ENCODE measurements at places on chromosomes 7 and 10.

GRCh38 chr10:28711041-28711440 is 33.7 kb downstream of the BAMBI start:
- DNase-seq: no peak

DNA sequence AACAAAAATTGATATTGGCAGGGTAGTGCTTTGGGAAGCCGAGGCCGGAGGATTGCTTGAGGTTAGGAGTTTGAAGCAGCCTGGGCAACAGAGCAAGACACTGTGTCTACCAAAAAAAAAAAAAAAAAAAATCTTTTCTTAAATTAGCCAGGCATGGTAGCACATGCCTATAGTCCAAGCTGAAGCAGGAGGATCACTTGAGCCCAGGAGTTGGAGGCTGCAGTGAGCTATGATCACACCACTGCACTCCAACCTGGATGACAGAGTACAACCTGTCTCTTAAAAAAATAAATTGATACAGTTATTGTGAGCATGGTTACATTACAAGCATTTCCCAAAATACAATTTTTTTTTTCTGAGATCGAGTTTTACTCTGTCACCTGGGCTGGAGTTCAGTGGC is 59.4 kb upstream of the SVIL start:
- DNase-seq: no peak

DNA sequence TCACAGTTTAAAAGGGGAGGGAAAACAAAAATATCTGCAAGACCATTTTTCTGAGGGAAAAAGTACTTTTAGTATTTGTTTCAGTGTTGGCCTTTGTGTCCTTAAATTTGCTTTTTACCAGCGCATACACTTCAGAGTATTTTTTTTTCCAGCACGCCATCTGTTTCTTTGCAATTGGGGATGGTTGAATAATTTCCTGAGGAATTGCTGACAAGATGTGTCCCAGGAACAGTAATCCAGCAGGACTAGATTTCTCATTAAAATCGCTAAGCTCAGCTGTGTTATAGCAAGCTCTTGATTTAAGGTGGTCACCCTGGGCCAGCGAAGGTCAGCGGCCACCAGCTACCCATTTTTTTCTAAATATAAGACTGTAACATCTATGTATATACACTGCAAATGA is 156.9 kb upstream of the RHOBTB1 start:
- peak; percentile 6 for DNase-seq

DNA sequence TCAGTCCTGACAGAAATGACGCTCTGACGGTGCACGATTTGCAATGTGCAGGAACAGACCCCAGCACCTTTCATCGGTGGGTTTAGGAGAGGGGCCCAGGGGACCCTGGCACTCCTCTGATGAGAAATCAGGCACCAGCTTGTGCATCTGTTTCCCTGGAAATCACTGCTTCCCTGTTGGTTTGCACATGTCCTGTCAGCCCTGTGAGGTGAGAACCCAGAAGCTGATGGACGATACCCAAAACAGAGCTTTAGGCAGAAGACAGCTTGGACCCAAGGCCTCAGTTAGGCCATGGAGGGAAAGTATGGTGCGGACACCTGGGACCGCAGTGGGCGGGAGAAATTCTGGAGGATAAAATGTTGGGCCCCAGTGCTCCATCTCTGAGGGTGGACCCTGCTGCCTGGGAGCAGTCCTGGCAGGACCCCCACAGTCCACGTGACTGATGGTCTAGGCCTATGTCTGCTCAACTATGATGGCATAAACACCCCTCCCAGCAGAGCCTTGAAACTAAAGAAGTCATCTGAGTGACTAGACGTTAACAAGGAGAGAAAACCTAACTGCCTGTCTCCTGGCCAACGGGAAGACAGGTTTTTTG is 242.8 kb downstream of the PTPRN2 start:
- no peak for DNase-seq

DNA sequence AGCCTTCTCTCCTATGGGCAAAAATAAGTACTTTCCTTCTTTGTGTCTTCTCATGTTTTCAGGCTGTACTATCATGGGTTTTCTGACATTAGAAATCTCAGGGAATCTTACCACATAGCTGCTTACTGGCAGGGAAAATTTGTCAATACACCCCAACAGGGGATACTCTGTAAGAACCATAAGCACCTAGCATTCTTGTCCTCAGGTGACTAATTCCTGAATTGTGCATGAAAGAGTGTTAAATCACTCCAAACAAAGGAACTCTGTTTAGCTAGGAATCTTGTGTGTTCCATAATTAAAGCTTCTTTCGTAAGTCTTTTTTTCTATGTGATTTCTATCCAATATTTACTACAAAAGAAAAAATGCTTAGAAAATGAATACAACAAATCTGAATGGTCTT is 206.7 kb upstream of the POT1 start:
- DNase-seq: no peak

DNA sequence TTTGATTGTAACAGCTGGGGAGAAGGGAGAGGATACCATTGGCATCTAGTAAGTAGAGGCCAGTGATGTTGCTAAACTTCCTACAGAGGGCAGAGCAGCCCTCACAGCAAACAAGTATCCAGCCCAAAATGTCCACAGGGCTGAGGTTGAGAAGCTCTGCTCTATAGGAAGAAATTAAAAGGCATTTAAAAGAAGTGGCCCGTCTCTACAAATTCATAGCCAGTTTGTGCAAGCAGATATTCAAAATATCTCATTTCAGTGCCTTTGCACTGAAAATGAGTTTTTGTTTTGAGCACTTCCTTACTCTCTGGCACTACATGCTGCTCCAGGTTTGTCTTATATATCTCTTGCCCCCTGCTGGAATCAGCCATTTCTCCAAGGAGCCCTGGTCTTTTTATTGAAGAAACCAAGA is 330.0 kb downstream of the BBS9 start:
- DNase-seq: peak; percentile 82

GRCh38 chr7:147485660-147486210 is 1104.8 kb upstream of the C7orf33 start:
- DNase-seq: no peak

GRCh38 chr7:117739085-117739484 is 134.2 kb downstream of the CTTNBP2 start:
- DNase-seq: no peak

GRCh38 chr7:44348300-44348699 is 22.9 kb upstream of the CAMK2B start:
- no peak for DNase-seq

DNA sequence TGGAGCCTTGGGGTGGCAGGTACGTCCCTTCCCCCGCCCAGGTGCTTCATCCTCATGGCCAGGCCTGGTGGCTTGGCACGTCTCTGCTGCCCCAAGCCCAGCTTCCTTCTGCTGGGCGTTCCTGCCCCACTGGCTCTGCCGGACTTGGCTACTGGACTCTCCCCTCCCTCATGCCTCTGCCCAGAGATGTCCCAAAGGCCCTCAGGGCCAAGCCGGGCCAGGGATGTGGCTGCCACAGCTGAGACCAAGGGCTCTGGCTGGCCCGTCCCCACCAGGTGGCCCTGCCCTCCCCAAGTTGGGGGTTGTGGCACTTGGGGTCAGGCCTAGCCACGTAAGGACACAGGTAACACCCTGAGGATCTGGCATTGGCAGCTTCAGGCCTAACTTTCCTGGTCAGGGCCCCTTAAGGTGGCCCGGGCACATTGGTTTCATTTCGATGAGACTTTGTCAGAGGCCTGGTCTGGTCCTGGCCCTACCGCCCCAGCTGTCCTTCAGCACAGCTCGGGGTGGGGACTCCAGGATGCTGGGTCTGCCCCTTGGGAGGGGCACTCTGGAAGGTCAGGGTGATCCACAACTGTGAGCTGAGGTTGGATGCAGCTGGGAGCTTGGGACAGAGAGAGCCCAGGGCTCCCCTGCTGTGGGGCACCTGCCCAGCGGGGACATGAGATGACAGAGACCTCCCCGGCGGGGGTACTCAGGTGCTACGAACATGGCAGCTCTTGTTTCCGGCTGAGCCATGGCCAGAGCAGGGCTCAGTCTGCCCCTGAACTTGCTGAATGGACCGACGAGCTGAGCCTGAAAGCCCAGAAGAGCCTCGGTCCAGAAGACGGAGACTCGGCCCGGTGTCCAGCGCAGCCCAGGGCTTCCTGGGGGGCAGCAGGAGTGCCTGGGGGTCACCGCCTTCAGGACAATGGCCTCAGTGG is 2.9 kb downstream of the BHLHA15 start:
- DNase-seq: no peak

GRCh38 chr7:114631249-114631822 is 216.7 kb downstream of the FOXP2 start:
- DNase-seq: no peak

GRCh38 chr10:62643606-62644587 is 160.6 kb upstream of the ADO start:
- no peak for DNase-seq

- DNase-seq: no peak
These were observed 597 bp downstream of the APBB1IP start for GRCh38 chr10:26438534-26439341.

DNA sequence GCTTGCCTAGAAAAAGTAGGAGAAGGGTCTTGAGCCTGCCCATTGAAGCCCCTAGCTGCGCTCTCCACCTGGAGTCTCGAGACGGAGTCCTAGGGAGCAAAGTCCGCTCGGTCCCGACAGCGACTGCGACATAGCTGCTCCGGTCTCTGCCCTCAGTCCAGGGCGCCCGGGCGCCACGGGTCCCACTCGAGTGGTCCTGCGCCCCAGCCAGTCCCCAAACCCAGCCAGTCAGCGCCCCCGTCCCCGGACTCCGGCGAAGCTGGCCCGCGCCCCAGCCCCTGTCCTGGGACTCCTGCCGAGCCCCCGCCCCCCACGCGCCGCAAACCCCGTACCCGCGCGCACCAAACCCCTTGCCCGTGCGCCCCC is 490 bp downstream of the TNS3 start:
- DNase-seq: no peak

DNA sequence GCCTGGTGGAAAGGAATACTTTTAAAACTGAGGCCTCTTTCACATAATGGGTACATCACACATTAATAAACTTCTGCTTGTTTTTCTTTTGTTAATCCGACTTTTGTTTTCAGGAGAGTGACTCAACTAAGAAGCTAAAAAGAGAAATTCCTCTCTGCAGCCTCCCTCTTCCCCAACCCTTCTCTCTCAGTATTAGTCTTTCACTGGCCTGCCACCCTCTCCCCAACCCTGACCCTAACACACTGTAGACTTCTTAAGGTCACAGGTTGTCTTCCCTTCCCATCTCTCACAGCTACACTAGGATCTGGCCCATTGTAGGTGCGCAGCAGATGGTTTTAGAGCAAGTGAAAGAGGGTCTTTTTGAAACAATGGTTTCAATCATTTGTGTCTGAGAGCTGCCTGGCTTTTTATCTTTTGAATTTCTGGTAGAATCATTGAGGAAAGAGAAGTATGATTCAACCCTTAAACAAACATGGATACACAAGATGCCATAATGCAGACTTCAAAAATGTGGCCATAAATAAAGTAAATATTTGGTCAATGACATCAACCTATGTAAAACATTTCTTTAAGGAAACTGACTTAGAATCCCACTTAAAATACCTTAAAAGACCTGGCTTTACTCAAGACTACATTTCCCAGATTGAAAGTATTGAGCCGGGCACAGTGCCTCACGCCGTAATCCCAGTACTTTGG is 17.9 kb upstream of the FFAR4 start:
- DNase-seq: no peak

GRCh38 chr7:14115701-14116100 is 126.2 kb upstream of the ETV1 start:
- no peak for DNase-seq
